ENCODE measurements at places on chromosomes 3 and 15.

DNA sequence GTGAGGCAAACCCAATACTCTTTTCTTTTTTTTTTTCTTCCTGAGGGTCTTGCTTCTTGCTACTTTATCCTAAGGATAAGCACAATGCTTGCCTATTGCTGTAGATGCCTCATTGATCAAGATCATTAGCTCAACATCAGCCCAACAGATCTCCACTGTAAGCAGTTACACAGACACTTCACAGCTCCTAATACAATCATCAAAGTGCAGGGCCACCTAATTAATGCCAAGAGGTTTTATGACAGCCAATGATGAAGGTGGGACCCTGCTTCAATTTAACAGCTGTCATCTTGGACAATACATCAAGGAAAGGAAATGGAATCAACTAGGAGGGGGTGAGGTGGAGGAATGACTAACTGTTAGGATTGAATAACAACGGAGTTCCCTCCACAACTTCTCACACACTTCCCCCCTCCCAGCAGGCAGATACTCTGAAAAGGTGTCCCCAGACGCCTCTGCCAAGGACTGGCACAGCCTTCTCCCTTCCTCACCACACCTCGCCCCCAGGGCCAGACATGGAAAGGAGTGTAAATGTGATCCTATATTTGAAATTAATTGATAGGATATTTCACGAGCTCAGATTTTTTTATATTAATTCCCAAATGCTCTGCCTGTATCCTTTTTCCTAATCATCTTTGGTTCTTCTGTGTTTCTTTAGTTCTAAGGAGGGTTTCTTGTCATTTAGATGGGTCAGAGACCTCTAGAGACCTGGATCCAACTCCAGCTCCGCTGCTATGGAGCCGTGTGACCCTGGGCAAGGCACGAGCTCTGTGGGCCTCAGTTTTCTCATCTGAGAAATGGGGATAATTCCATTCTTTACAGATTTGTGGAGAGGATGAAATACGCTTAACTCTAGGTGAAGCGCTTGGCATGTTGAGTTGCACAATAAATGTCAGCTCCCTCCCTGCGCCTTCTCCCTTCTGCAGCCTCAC lies 1.2 kb downstream of the DCLK3 start:
- DNase-seq: no peak

DNA sequence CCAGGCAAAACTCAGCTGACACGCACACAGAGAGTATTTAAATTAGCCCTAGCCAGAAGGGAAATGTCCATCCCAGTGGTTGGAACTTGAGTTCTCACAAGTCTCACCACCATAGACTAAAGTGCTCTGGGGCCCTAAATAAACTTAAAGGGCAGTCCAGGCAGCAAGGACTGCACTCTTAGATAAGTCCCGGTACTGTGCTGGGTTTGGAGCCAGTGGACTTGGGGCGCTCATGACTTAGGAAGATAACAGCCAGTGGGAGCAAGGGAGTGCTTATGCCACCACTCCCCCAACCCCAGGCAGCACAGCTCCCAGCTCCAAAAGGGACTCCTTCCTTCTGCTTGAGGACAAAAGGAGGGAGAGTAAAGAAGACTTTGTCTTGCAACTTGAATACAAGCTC lies 319.5 kb upstream of the GPR149 start:
- DNase-seq: no peak

DNA sequence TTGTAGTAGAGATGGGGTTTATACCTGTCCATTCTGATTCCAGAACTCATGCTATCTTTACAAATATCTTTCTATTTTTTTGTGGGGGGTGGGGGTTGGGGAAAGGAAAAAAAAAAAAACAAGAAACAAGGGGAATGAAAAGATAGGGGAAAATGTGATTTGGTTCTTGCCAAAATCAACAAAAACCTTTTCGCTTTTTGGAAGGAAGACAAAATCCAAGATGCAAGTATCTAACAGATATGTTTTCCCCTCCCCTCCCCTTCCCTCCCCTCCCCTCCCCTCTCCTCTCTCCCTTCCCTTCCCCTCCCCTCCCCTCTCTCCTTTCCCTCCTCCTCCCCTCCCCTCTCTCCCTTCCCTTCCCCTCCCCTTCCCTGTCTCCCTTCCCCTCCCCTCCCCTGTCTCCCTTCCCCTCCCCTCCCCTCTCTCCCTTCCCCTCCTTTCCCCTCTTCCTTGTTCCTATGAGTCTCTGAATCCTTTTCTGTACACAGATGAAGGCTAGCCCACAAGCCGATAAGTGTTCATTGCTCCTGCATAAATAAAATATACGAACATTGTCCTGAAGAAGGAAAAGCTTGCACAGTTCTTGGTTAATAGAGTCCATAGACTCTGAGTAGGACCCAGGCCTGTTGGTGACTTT lies 551.9 kb downstream of the EDEM1 start:
- no peak for DNase-seq

DNA sequence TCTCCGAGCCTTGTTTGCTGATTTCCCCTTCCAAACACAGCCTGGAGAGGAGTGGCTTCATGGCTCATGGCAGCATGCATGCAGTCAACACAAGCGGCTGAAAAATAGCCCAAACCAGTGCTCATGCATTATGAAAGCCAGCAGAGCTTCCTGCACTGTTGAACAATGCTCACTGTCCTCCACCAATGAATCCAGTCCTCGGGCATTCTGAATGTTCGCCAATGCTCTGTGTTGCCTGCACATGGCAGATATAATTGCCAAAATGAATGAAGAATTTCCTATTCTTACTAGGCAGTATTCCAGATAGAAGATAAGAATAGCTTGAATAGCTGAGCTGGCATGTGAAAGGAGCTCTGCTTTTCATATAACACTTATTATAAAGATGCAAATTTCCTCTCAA lies 252.7 kb downstream of the ROBO1 start:
- no peak for DNase-seq

DNA sequence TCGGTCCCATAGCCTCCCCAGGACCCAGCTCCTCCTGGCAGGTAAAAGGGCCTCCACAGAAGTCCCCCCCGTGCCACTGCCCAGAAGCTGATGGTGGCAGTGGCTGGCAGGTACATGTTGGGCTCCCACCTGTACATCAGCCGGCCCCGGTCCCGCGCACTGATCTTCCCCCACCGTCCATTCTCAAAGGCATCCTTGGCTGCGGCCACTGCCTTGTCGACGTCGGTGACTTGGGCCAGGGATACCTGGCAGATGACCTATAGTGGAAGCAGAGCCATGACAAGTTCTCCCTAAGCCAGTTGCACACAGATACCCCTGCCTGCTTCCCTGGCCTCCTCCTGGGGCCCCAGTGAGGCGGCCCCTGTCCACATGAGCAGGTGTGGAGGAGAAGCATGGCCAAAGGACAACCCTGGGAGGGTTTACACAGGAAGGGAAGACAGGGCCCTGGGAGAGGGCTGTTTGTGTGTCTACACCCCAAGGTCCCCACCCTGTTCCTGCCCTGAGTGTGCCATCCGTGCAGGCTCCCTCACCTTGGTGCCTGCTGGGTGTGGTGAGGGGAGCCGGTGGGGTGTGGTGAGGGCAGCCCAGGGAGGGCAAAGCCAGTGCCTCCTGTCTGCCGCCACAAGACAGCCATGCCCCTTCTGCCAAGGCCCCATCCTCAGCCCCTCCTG lies 44.8 kb downstream of the ALDH1L1 start:
- no peak for DNase-seq

- no peak for DNase-seq
These were observed 40.0 kb downstream of the CTXND1 start for GRCh38 chr15:80211976-80212375.

- DNase-seq: no peak
These were observed 62.2 kb downstream of the PYDC2 start for GRCh38 chr3:191523148-191523547.

DNA sequence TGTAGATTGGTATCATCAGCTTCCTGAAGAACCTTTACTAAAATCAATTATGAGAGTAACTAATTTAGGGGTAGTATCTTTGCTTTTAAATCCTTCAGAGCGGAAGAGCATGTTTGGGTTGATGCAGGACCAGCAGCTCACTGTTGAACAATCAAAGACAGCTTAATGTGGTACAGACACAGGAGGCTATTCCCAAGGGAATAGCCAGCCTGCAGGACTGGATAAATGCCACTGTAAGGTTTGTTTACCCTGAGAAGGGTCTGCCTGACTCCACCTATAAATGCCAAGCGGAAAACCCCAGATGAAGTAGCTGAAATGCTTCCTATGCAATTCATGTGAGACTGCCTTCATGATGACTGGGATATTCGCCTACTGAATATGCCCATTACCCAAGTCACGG lies 16.0 kb upstream of the STAC start:
- no peak for DNase-seq

DNA sequence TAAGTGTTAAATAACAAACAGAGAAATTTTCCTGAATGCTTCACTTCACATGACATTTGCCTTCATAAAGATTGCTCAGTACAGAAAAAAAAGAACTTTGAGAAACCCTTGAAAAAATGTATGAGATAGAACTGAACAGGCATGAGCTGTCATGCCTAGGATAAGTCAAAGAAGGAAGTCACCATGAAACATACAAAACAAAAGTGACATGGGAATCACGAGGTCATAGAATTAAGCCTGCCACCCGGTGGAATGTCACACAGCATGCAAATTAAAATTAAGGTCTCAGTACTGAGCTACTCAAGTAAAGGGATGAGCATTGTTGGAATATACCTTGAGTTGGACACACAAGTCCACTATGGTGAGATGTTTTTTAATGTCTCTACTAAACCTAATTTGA lies 652.5 kb upstream of the NECTIN3 start:
- DNase-seq: no peak

DNA sequence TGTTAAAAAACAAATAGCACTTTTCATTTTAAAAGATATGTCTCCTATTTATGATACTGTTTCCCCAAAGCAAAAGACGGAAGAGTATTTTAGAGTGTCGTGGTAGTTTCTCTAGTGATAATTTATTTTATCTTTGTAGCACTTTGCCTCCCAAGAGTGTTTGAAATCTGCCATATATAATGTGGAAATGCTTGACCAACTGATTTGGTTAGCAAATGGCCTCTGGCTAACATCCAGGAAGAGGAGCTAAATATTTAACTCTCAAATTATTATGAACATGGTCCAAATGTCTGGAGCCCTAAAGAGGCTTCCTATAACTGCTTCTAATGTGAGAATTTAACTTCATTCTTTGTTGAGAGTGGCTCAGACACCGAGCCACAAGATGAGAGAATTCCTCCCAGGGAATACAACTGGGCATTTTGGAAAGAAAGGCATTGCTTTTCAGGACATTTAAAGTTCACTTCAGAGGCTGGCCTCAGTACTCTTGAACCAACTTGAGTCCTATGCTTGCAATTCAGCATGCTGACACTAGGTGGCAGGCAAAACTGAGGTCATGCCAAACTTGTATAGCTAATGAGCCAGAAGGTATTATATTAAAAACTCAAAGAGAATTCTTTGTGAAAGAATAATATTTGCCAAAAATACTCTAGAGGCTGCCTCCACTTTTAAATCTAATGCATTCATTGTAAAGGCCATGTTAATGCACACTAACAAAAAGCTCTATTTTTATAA lies 104.5 kb downstream of the RARB start:
- DNase-seq: no peak

DNA sequence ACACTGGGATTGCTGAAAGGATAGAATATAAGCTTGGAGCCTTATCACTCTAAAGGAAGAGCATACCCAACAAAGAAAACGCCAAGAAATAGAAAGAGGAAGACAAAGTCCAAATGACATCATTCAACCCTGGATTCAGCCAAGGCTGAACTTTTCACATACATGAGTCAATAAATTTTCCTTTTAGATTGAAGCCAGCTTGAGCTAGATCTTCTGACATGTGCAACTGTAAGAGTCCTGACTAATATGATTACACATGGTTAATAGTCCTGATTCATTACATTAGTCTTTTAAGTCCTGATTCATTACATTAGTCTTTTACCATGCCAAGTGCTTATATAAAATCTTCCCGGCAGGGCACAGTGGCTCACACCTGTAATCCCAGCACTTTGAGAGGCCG lies 13.6 kb upstream of the DENND6A start:
- no peak for DNase-seq

- DNase-seq: no peak
These were observed 106.8 kb downstream of the EDEM1 start for GRCh38 chr3:5294356-5294755.

DNA sequence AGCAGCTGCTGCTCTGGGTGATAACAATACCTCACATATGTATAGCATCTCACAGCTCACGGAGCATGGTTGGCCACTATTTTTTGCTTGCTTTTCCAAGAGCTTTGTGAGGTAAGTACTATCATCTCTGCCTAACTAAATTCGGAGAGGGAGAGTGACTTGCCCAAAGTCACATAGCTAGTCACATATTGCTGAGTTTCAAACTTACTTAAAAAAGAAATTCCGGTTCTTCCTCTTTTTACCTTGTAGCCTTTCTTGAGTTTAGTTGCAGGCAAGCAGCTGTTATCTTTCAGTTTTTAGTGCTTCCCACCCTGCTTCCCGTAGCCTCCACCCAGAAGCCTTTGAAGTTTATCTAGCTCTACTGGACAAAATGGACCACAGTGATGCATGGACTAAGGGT lies 309.2 kb downstream of the PDCD6IP start:
- no peak for DNase-seq

- DNase-seq: no peak
These were observed 1.6 kb downstream of the TPM1 start for GRCh38 chr15:63044077-63044644.

DNA sequence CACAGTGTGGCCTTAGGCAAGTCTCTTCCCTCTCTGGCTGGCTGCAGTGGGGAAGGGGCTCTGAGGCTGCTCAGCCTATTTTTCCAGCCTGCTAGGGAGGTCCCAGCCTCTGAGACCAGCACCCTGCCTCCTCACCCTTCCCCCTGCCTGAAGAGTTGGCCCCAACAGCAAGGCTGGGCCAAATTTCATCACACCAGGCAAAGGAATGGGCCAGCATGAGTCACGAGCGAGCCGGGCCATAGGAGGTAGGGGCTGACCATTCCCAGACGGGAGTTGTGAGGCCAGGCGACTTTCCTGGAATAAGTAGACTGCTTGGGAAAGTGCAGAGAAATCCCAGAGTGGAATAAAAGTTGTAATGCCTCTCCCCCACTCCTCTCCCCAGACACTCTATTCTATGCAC lies 5.7 kb upstream of the FBLN2 start:
- DNase-seq: no peak

DNA sequence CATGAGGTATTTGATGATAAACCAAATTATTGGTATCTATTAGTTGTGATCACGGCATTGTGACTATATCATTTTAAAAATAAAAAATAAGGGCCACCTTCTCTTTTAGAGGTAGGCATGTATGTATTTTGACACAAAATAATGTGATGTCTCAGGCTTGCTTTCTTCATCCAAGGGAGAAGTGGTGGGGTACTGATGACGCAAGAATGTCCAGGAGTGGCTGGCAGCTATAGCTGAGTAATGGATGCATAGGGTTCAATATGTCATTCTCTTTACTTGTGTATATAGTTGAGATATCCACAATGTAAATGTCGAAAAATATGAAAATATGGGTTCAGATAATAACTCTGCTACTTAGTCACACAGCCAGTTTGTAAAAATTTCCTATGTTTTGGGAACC lies 46.8 kb upstream of the NSMCE3 start:
- DNase-seq: no peak

DNA sequence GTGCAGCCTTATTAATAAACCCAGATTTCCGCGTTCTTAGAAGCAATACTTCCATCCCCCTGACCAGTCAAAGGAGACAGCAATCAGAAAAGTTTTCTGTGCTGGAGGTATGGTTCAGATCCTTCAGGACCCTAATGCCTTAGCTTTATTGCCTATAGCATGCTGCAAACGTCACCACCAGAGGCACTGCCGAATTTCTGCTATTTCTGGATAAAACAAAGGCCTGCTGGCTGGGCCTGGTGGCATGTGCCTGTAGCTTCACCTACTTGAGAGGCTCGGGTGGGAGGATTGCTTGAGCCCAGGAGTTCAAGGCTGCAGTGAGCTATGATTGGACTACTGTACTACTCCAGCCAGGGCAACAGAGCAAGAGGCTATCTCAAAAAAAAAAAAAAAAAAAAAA lies 407.2 kb downstream of the FOXP1 start:
- DNase-seq: no peak

- DNase-seq: no peak
These were observed 46.2 kb downstream of the SEMA3G start for GRCh38 chr3:52398670-52399081.

Measured in cortex of kidney (tissue), 1 donor.